ENCODE measurements at places on chromosomes 7 and 10.

DNA sequence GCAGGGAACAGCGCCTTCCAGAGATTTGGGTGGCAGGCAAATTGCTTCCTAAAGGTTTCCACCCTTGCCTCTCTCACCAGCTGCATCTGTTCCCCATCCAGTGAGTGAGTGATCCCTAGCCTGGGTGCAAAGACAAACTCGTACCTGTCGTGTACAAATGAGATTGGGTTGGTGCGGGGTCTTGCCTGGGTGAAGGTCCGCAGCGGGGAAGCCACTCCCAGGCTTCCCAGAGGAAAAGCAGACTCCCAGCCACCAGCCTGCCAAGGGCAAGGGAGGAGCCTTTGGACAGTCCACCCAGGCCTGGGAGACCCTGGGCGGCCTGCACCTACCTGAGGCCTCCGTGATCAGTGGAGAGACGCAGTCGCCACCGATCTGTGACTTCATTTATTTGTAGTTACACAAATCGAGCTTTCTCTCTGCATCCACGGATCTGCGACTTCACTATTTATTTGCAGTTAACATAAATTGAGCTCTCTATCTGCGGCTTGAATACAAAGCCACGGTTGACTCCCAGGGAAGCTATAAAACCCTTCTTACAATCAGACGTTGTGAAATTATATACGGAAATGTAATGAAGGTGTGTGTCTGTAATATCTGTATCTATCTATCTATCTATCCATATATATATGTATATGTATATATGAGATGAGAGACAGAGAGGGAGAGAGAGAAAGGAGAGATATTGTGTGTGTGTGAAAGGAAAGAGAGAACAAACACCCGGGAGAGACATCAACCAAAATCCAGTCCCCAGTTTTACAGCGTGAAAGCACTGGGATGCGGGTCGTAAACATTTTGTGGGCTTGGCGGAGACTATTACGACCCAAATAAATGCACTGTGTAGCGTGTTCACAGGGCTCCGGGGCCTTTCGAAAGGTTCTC lies 3.0 kb upstream of the HOXA7 start:
- peaks cover 20% of the 10 kb centered on the region for H3K36me3 ChIP-seq
- peak overlapping the region; percentile 84 for H3K4me3 ChIP-seq
- H3K4me1 ChIP-seq, result peaks cover 20% of the 10 kb centered on the region
- DNase-seq, result peak; percentile 52

DNA sequence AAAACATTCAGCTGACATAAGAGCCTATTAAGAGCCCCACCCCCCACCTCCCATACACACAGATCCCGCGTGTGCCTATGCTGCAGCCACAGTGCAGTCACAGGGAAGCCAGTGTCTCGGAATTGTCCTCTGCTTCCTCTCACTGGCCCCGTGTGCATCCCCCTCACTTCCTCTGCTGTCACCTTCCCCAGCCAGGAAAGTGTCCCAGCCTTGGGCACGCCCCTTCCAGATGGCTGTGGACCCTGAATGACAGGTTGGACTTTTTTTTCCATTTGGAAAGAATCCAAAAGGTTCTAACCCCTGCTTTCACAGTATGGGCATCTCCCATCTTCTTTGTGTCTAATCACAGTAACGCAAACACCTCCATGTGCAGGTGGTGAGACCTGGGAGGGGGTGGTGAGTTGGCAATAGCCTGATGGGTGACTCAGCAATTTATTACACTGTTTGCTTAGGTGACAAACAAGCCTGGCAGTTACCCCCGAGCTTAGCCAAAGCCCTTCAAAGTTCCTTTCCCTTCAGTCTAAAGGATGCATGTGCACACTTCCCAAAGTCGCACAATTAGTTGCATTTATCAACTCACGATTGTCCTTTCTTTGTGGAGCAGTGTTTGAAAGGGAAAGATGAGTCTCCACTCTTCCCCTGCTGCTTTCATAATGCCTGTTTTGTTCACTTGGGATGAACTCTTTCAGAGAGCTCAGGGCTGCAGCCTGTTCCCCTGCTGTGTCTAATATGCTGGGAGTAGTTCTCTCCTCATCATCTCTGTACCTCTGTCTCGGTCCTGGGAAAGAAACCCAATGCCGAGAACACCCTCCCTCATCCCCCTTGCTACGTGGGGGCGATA lies 67.5 kb upstream of the EFCAB10 start:
- peak; percentile 99 for DNase-seq
- H3K36me3 ChIP-seq, result no peaks in the 10 kb centered on the region
- peak overlapping the region; percentile 53 for H3K4me3 ChIP-seq
- H3K4me1 ChIP-seq, result peaks cover 48% of the 10 kb centered on the region

- no peak for DNase-seq
- H3K27me3 ChIP-seq, result no peaks in the 10 kb centered on the region
- H3K27ac ChIP-seq, result no peak overlapping the region
- no peak overlapping the region for H3K4me3 ChIP-seq
- no peaks in the 10 kb centered on the region for H3K4me1 ChIP-seq
- no peaks in the 10 kb centered on the region for H3K36me3 ChIP-seq
Measured at GRCh38 chr7:106590209-106590816, 70.6 kb downstream of the CCDC71L start.

- no peaks in the 10 kb centered on the region for H3K27me3 ChIP-seq
- H3K27ac ChIP-seq, result no peak overlapping the region
- DNase-seq, result no peak
- H3K36me3 ChIP-seq, result no peaks in the 10 kb centered on the region
- peaks cover 19% of the 10 kb centered on the region for H3K4me1 ChIP-seq
- no peak overlapping the region for H3K4me3 ChIP-seq
Measured at GRCh38 chr7:132295175-132295574, 281.1 kb downstream of the PLXNA4 start.

- H3K27me3 ChIP-seq, result no peaks in the 10 kb centered on the region
- H3K4me1 ChIP-seq, result no peaks in the 10 kb centered on the region
- no peak overlapping the region for H3K27ac ChIP-seq
- no peak for DNase-seq
- H3K4me3 ChIP-seq, result no peak overlapping the region
- H3K36me3 ChIP-seq, result no peaks in the 10 kb centered on the region
Measured at GRCh38 chr10:45450866-45451265, 76.8 kb downstream of the ALOX5 start.
